ENCODE measurements at places on chromosomes 2 and 18.

GRCh38 chr2:238235331-238235732 lies 4.5 kb downstream of the HES6 start:
- DNase-seq = no peak

- DNase-seq = no peak
These were observed 260.9 kb upstream of the ATP5MC3 start for GRCh38 chr2:175442441-175442840.

DNA sequence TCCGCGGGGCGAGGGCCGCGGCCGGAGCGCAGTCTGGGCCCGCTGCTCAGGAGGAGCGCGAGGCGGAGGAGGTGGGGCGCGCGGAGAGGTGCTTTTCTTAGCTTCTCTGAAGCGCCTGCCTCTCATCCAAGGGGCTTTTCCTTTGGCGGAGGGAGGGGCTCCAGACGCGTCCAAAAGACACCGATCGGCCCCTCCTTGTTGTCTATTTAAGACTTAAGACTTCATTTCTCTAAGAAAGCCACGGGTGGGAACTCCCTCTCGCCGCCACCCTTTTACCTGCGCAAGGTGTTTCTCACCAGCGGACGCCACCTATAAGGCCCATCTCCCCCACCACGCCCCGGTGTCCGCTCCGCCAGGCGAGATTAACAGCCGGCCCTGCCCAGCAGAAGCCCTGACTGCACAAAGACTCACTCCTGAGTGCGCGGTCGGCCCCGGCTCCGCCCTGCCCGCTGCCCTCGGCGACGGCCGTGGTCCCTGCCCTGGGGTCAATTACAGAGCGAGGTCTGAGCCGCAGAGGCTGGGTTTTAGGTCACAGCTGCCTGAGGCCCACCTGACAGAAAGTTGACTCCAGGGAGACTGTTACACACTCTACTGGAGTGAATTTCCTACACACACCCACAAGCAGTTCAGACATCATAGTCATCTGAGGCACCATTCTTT lies at the start of gene DSC2:
Gene DSC2 (minus strand): TSS at position 397 of the 660 bp plus-strand sequence. CDS start 450 bp downstream, outside the sequence.
- no peak for DNase-seq

- DNase-seq = no peak
These were observed 641.7 kb downstream of the NR4A2 start for GRCh38 chr2:155690785-155691184.

DNA sequence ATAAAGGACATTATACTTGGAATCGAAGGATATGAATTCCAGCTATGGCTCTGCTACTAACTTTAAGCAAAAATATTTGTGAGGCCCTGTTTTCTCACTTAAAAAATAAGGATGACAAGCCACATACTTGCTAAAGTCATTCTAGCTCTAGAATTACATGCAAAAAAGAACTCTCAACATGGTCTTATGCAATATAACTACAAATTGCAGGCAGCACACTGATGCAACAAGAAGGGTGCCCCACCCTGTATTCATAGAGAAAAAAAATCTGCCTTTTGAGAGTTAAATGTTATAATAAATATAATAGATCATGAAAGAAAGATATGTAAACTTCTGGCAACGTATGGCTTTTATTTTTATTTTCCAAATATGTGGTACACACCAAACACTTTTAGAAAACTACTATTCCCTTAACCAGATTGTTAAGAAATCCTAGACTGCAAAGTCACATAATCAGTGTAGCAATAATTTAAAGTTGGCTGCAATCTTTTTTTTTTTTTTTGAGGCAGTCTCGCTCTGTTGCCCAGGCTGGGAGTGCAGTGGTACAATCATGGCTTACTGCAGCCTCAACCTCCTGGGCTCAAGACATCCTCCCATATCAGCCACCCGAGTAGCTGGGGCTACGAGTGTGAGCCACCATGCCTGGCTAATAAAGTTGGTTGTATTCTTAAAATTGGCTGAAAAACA lies 40.2 kb upstream of the WDSUB1 start:
- DNase-seq = no peak

GRCh38 chr18:46071653-46072375 lies at the start of gene PSTPIP2:
TSS of gene PSTPIP2 (minus strand) at chr18:46072260. CDS start at chr18:46072188, 72 bp downstream.
- peak; percentile 20 for DNase-seq

- DNase-seq = no peak
These were observed 461.5 kb downstream of the IRS1 start for GRCh38 chr2:226337941-226338600.

- DNase-seq = no peak
These were observed 864.0 kb upstream of the ZEB2 start for GRCh38 chr2:145383961-145384360.

GRCh38 chr2:23616630-23617029 lies 231.7 kb downstream of the KLHL29 start:
- no peak for DNase-seq

DNA sequence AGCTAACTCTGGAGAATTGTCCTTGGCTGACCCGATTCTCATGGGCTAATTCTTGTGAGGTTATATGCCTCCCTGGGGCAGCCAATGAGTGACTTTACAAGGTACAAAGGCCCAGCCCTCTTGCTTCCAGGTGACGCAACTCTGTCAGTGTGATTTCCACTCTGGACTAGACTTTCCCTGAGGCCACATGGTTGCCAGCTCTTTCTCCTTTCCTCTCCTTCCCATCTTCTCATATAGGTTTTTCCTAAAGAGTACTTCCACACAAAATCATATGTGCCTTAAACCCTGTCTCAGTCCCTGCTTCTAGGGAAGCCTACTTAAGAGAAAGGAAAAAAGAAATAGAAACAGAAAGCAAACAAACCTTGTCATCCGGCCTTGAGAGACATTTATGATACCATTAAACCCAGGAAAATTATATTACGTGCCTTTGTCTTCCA lies 226.2 kb upstream of the ZSWIM2 start:
- DNase-seq = no peak

DNA sequence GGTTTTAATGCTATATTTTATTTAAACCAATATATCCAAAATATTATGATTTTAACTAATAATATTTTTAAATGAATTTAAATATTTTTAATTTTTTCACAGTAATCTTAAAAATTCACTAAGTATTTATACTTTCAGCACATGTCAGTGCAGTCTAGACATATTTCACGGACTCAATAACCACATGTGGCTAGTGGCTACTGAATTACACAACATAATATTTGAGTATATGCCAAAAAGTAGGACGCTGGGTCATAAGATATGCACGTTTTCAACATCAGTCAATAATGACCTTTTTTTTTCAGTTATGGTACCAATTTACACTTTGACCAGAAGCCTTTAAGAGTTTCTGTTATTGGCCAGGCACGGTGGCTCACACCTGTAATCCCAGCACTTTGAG lies 117.7 kb downstream of the GFPT1 start:
- no peak for DNase-seq

- DNase-seq = no peak
These were observed 98.5 kb upstream of the NOSTRIN start for GRCh38 chr2:168703926-168704325.

- DNase-seq = no peak
These were observed 11.1 kb downstream of the EVA1A start for GRCh38 chr2:75549401-75550253.

DNA sequence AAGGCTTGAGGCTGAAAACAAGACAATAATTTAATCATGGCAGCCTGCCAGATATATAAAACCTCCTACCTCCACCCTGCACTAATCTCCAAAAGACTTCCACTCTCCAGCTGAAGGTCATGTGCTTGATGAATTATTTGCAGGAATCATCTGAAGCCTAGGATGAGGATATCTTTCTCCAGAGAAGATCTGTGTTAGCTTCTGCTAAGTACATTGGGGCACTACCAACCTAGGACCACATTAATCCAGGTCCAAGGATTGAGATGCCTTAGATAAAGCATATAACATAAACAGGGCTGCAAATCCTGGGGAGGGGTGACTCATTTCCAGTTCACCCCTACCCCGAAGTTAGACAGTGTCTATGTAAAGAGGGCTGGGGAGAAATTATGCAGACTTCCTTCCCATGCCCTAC lies 80.5 kb upstream of the FRZB start:
- DNase-seq = peak; percentile 20

DNA sequence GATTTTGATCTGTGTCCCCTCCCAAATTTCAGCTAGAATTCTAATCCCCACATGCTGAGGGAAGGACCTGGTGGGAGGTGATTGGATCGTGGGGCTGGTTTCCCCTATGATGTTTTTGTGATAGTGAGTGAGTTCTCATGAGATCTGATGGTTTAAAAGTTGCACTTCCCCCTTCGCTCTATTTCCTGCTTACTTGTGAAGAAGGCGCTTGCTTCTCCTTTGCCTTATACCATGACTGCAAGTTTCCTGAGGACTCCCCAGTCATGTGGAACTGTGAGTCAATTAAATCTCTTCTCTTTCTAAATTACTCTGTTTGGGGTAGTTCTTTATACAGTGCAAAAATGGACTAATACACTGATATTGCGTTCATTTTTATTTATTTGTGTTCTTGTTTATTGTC lies 636.8 kb upstream of the LINC00305 start:
- no peak for DNase-seq

DNA sequence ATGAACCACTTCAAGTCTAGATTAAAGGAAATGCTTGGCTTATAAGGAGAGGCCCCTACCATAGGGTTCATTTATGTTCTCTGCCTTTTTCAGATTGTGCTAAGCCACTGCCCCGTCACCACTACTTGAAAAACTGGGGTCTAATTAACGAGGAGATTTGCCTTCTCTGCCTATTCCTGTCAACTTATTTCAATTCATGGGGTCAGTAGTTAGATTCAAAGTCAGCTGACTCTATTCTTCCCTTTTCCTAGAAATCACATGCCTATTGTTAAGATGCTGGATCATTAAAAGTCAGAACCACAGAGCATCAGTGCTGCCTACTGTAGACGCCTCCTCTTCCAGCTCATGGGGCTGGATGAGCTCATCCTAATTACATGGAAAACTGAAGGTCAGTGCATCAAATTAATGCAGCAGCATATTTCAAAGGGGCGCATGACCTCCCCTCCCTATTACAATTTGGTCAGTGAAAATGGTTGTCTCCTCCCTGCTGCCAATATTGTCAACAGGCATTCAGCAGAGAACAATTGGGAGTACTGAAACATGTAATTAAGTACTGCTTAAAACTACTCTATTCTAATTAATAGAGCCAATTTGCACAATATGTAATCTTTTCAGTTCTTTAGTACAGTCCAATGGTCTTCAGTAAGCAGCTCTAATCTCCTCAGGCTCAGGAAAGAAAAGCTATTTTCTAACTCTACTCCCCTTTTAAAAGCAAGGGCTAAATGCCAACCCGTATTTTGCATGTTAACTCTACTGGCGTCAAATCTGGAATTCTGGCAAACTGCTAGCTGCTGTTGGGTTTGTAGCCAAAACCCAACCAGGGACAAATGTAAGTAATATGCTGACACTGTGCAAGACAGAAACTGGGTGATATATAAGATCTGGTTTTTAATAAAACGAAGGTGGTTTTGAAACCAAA lies 117.4 kb upstream of the ITGB6 start:
- DNase-seq = no peak

DNA sequence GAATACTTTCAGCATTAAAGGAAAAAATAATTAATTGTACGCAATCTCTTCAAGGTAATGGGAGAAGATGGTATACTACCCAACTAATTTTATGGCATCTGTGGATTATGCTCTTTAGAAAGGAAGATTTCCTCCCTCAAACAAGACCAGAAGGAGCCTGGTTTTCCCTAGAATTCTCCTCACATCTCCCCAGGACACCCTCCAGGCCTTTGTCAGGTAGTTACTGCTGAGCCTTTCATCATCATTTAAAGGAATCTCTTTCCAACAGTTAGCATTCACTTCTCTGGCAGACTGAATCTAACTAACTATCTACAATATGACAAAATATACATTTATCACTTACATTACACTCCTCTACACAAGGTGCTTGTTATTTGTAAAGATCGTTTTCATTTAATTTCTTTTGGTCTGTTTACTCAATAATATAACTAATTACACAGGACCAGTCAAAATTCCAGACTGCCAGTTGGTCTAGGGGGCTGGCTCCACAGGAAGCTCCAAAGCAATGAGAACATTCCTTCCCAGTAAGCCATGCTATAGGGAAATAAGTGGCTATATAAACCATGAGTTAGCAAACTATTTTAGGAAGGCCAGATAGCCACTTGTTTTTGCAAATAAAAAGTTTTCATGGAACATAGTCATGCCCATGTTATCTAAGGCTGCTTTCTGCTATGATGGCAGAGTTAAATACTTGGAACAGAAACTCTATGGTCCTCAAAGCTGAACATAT lies 19.1 kb downstream of the ZNF24 start:
- DNase-seq = peak; percentile 44

- DNase-seq = no peak
These were observed 1531.7 kb upstream of the PIK3C3 start for GRCh38 chr18:40423291-40423690.

DNA sequence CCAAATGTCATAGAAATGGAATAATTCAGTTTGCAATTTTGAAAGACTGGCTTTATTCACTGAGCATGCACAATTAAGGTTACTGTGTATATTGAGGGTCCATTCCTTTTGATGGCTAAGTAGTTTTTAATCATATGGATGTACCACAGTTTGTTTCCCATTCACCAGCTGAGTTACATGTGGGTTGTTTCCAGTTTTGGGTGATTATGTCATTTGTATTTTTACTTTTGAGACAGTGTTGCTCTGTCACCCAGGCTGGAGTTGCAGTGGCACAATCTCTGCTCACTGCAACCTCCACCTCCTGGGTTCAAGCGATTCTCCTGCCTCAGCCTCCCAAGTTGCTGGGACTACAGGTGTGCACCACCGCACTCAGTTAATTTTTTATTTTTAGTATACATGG lies 80.8 kb upstream of the MGAT4A start:
- DNase-seq = no peak

DNA sequence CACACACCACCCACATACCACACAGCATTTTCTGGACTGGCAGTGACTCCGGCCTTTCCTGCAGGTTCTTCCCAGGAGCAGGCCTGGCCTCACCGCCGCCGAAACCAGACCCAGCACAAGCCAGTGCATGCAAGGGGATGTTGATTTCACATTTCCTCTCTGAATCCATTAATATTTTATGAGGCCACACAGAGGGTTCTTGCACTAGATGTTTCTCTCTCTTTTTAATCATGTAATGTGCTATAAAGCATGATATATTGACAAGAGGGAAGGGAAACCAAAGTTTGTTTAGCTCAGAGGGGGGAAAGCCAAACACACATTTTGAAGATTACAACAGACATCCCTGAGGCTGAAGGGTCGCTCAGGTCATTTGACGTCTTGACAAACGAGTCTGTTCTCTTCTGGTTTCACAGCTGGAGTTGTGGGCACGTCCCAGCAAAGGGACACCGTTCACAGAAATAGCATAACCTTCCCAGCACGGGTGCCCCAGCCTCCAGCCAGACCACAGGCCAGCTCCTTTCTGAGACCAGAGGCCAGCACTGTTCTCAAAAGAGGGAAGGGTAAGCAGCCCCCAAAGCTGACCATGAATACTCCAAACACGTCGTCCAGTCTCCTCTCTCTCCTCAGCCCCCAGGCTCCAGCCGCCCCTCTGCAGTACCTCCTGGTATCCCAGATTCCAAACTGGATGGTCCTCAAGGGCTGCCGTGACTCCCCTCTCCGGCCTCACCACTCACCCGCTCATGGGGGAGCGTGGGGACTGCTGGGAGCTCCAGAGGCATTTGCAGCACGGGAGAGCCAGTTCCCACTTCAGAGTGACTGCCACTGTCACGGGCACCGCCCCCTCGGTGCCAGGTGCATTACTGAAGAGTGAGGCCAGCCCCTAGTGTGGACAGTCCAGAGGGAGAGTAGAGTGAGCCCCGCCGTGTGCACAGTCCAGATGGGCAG lies 340.3 kb upstream of the SALL3 start:
- no peak for DNase-seq

GRCh38 chr18:67590571-67591141 lies 74.1 kb upstream of the DSEL start:
- DNase-seq = no peak

- no peak for DNase-seq
These were observed 98.0 kb downstream of the ANKRD44 start for GRCh38 chr2:197212344-197213262.

GRCh38 chr18:37658894-37659293 lies 93.3 kb upstream of the CELF4 start:
- no peak for DNase-seq

GRCh38 chr2:222722327-222722946 lies 51.0 kb downstream of the MOGAT1 start:
- no peak for DNase-seq
